ENCODE measurements at places on chromosomes 7 and 10. TPM values are rescaled to one million over a fixed set of nuclear protein-coding genes. Genes with fewer than 3 reads are reported as not detected.
A peak's percentile ranks its signal among the peaks of the same experiment; 100 is the strongest.

The PAX4 gene
- total RNA-seq = not detected

The GRID1 gene
- not detected for total RNA-seq

The AMZ1 gene
- total RNA-seq = not detected

The BMPER gene
- 0.44 TPM for total RNA-seq

The RELN gene
- 1,451 TPM for total RNA-seq

The VWDE gene
- total RNA-seq = under 0.01 TPM

The SCD gene
- total RNA-seq = 29.8 TPM

The KDM7A gene
- 10.9 TPM for total RNA-seq

The MPP7 gene
- total RNA-seq = 21.6 TPM

DNA sequence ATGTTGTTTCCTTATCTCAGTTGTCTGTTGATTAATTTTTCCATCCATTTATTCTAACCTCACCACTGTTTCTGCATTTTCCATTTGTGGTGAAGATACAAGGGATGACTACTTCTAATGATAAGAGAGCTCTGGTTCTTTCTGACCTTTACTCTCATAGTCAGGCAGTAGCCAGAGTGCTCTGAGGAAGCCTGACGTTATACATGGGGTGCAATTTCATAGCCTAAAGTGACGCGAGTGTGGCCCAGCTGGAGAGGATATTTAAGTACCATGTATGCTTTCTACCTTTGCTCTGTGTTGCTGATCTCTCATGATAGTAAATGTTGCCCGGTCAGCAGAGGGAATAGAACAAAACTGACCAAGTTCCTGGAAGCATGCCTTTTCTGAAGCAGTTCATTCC lies 33.9 kb upstream of the CYCS start:
- DNase-seq = no peak

DNA sequence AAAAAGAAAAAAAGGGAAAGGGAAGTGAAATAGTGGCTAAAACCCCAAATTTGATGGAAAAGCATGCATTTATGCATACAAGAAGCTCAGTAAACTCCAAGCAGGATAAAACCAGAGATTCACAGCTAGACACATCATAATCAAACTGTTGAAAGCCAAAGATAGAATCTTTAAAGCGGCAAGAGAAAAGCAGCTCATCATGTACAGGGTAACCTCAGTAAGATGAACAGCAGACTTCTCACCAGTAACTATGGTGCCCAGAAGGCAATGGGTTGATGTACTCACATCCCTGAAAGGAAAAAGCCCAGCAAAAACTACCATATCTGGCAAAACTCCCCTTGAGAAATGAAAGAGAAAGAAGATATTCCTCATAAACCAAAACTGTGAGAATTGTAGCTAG lies 60.4 kb downstream of the TPST1 start:
- peak; percentile 23 for DNase-seq

- DNase-seq = no peak
These were observed 108.2 kb downstream of the INPP5A start for GRCh38 chr10:132645630-132646442.

All from lung microvascular endothelial cell (primary cell).